ENCODE measurements at places on chromosomes 6 and 20.

DNA sequence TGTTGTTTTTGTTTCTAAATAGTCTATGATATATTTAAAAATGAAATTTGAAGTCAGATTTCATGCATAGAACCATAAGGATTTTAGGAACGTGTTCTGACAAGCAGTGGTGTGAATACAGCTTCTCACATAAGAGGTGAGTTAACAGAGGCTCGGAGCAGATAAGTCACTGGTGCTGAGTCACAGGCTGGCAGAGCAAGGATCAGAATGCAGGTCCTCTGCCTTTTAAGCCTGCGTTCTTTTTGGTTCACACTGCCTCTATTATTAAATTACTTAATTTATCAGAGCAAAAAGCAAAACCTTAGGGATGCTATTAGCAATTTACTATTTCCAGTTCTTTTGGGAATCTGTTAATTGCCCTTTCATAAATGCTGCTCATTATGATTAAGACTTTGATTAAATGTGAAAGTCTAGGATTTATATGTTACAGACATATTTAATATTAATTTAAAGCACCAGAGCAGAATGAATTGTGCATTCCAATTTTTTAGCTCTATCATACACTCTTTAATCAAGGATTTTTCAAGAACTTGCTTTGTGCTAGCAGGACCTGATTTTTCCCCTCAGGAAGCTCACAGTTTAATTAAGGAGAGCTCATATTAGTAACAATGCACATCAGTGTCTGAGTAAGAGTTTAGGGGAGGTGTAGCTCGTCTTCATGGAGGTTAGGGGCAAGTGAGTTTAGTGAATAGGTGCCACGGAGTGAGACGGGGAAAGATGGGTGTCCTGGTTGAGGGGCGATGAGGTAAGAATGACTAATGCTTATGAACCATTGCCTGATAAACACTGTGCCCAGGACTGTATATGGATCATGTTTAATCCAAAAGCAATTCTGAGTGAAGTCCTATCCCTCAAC, 212.7 kb upstream of the AGPAT4 start:
- DNase-seq: no peak

GRCh38 chr6:133985970-133986369, 32.9 kb downstream of the TBPL1 start:
- no peak for DNase-seq

- DNase-seq: peak; percentile 11
Observed at GRCh38 chr6:117265410-117266256, at the start of gene VGLL2. Gene VGLL2 (plus strand): TSS chr6:117265558. CDS start chr6:117265764, 206 bp downstream.

DNA sequence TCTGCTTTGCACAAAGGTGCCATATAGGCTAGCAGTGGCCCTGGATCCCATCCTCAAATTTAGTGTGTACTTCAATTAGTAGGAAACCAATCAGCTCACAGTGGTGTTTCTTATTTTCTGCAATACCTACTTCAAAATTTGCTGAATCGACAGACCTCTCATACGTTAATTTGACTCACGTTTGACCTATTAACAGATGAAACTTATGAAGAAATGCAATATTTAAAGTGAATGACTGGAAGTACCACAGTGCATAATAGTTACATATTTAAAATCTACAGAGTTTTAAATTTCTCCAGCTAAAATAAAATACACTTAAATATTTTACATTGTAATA, 47.6 kb upstream of the MCM9 start:
- DNase-seq: no peak

DNA sequence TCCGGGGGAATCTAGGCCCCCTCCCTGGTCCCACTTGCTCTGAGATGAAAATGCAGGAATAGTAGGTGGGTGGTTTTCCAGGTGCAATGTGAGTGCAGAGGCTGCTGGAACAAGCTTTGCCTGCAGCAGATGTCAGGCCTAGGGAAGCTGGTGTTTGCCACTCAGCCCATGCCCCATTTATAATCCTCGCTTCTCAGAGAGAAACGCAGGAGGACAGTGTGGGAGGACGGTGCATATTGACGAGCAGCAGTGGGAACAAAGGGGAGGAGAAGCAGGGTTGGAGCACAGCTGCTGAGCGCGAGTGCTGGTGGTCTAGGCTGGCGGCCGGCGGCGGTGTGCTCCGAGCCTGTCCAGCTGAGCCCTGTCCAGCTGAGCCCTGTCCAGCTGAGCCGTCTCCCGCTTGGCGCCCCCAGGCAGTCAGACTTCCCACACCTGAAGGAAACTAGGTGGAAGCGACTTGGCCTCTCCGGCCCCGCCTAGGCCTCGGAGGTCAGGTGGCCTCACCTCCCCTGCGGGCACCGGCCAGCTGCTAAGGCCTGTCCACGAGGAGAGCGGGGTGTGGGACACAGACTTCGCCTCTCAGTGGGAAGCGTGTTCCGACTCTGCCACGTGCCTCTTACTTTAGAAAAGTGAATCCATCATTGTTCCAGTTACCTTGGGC, 49.7 kb upstream of the FRMD1 start:
- DNase-seq: no peak

- no peak for DNase-seq
Observed at GRCh38 chr6:96816301-96816817, 20.9 kb downstream of the GPR63 start.

DNA sequence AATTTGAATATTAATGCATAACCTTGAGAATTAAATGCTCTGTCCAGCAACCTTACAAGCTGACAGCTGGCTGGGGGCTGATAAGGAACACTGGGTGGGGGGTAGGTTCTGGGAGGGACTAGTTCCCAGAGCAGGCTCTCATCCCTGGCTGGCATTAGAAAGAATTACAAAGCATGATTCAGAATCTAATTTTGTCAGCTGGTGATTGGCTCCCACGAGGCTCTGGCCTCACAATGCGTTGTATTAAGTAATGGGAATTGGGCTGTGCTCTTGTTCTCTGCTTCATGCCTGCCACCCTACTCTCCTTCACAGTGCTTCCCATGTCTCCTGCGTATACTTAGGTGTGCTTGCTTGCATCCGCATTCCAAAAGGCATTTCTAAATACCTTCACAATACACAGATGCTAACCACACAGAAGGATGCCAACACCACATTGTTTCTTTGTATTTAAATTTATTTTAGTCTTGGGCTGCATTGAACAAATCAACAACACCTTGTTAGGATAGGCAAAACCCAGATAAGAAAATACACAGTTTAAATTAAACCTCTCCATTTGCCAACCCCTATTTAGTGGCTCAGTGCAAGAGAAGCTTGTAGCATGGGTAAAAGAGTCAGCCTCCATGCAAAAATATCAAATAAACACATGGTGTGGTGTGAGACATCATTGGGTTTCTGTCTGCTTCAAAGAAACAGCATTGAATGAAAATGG, 434.5 kb upstream of the JAG1 start:
- no peak for DNase-seq

DNA sequence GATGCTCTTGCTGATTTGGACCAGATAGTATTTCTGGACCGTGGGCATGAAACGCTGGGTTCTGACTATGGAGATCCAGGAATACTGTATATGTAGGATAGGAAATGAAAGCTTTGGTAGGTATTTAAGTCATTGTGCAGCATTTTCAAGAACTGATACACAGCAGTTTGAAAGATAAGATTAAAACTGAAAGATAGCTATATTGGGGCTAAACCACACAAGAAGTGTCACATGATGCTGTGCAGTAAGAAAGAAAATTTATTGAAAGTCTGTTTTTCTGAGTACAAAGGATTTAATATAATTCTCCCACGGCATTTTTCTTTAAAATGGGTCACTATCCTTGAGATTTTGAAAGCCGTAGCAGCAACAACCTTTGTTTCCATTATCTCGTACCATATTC, 305 bp downstream of the IL17A start:
- DNase-seq: no peak

DNA sequence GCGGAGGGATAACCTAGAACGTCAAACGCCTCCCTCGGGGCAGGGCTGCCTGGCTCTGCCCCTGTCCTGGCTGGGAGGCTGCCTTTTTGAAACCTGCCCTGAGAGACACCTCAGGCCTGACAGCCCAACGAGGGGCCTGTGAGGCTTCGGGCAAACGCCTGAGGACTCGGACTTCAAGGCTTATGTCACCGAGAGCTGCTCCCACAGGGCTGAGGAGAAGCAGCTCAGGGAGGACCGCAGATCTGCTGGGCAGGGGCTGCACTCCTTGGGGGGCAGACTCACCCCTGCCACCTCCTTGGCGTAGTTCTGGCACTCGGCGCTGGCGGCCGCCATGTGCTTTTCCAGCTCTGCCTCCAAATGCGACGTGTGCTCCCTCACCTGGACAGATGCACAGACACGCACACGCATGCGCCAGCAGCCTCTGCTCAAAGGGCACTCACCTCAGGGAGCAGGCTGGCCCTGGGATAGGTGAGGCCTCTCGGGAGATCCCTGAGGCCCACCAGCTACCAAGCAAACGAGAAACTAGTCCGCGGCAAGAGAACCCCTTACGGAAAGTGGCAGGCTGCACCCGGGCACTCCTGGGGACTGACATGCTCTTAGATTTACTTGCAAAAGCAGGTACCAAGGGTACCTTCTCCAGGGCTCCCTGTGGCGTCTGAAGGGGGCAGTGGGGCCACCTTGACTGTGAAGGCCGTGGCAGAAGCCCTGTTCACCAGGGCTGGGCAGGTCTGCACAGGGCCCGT, 49.6 kb downstream of the DSTN start:
- DNase-seq: peak; percentile 30

DNA sequence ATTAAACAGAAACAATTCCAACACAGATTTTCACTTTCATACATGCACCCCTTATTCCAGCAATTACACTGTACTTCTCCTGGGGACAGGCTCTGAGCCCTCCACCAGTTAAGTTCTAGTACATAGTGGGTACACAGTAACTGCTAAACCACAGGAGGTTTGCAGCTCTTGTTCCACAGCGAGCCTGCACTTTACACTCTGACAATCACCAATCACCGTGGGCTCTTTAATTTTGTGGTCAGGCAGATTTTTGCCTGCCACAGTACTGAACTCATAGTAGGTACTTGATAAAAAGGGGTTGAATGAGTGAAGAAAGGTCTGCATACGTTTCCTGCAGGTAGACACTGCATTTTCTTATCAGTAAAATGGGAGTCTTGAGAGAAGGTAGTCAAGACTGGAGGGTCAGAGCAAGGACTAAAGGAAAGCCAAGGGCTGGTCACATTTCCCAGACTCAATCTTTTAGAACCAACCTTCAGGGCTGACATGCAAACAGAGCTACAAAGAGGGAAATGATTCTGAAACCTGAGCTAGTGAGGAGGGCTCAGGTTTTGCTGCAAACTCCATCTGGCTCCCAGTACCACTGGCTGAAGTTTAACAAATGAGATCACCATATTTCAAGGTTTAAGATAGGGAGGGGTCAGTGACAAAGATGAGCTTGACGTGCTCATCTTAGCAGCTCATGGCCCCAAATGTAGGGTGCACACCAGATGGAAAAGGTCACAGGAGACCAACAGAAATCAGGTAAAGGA, 404.6 kb downstream of the BTBD9 start:
- DNase-seq: no peak

DNA sequence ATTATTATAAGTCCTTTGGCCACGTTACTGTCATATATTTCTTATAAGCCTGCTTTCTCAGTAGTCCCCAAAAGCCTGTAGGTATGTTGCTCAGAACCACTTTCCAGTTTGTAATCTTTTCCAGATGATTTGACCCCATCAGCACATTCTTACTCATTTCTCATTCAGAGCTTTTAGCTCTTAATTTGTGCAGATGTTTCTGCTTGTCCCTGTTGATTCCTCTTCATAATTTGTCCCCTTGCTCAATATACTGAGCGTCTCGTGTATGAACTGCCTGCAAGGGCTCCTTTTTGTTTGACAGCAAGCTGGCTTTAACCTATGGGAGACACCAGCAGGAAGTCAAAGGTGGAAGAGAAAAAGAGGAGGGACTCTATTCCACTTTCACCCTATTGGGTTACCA, 733.8 kb upstream of the GJE1 start:
- DNase-seq: no peak

DNA sequence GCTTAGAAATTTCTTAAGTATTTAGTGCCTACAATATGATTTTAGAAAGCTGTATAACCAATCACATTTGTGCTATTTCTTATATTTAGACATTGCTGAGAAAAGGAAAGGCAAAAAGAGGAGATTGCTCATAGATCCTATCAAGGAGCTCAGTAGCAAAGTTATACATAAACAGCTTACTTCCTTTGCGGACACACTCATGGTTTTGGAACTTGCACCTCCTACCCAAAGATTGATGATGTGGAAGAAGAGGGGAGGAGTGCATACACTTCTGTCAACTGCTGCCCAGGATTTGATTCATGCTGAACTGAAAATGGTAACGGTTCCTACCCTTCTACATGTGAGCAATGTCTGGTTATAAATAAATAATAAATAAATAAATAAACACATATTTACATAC, 16.7 kb downstream of the RAD21L1 start:
- no peak for DNase-seq

DNA sequence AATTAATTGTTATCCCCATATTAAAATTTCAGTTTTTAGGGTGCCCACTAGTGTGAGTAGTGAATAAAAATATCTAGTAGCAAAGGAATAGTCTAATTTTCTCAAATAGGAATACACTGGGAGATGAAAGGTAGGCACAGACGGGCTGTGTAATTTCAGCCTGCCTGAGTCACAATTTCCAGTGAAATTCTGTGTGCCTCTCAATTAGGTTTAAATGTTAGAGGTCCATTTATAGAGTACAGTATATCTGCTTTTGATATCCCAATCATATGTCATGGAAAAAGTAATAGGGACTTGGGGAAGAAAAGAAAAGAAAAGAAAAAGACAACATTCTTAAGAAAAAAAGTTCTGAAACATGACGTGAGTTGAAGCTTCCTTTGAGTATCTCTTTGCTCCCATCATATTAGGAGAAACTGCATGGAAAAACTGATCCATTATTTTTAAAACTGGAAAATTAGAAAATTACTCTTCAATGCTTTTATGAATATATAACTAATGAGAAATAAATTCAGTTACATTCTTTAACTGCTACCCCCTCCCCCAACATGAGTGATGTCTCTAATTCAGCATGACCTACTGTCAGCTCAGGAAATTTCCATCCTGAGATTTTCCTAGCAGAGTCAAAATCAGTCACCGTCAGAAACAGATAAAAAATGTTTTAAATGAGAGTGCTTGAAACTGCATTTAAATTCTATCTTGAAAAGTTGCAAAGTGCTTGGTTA, 473.8 kb upstream of the HSF2 start:
- no peak for DNase-seq

DNA sequence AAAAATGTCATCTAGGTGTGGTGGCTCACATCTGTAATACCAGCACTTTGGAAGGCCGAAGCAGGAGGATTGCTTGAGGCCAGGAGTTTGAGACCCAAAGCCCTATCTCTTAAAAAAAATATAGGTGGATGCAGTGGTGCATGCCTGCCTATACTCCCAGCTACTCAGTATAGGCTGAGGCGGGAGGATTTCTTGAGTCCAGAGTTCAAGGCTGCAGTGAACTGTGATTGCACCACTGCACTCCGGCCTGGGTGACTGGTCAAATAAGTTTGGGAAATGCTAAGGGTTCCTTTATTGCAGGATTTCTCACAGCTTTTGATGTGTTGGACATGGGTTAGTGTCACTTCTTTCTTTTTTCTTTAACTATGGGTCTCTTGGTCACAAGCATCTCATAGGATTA, 261.3 kb downstream of the PLCB1 start:
- DNase-seq: no peak

- no peak for DNase-seq
Observed at GRCh38 chr6:156662025-156662445, 115.1 kb upstream of the ARID1B start.

Measured in dorsolateral prefrontal cortex (tissue), 122 donors.